Epithelial cell of proximal tubule (primary cell): ENCODE measurements at places on chromosomes 3 and 15. TPM values are rescaled to one million over a fixed set of nuclear protein-coding genes. Genes with fewer than 3 reads are reported as not detected.
A peak's percentile ranks its signal among the peaks of the same experiment; 100 is the strongest.

DNA sequence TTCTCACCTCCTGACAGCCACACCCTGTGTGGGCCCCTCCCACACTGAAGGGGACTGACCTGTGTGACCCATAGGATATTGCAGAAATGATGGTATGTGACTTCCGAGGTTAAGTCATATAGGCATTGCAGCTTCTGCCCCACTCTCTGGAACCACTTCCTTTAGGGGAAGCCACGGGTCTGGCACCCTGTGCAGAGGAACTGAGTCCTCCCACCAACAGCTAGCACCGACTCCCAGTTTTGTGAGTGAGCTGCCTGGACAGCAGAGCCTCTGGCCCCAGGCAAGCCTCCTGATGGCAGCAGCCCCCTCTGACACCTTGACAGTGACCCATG, 24.6 kb upstream of the SLC6A6 start:
- no peak for DNase-seq

DNA sequence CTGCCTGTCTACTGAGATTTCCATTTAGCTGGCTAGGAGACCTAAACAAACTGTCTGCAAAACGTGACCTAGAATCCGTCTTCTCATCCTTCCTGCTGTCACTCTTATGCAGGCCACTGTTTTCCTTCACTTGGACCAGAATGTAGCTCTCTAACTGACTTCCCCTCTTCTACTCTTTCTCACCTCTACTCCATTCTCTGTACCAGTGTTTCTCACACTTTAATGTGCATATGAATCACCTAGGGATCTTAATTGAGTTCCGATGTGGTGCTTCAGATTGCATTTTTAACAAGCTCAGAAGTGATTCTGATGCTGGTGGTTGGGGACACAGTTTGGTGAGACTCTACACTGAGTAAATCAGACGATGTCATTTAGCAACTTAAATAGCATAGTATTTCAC, 1.6 kb upstream of the GBE1 start:
- DNase-seq, result no peak

The BCL2A1 gene
- 1.2 and 3.5 TPM in 2 replicates for total RNA-seq

DNA sequence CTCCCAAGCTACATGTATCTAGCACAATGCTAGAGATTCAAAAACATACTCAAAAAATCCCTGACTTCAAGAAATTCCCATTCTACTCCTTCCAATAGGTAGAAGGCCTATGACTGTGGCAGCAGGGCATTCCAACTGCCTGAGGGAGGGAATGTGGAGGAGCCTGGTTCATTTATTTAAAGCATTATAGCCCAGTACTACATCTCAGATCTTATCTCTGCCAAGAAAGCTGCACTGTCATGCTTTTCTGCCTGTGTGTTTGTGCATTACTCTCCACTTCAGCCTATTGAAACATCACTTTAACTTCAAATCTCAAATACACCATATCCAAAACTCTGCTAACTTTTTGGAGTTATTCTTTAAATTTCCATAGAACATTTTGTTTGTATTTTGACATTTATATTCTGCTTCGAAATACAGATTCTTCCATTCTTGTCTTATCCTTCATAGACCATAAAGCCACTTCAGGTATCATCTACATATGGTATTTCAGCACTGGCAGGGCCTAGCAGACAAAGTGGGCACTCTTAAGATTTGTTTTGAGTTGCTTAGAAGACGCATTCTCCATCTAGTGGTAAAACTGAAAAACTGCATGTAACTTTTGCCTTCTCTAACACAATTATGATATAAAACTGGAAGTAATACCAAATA, 59.1 kb upstream of the NEDD4 start:
- DNase-seq, result peak; percentile 26

GRCh38 chr3:103056542-103056941, 621.7 kb downstream of the ZPLD1 start:
- DNase-seq, result no peak

DNA sequence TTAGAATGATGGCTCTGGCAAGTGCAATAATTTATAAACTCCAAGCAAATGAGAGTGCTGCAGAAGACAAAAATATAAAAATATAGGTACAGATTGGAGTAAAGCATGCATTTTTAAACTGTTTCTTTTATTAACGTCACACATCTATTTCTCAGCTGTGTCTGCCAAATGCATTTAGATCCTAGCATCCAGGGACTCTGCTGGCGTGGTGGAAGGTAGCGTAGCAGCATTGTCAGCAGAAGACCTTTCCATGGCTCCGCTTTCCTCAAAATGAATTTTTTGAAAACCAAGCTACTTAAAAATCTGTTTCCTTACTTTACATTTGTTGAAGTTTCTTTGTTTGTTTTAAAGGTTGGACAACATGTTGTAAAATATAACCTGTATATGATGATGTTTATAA, 16.3 kb upstream of the ATP10A start:
- no peak for DNase-seq
